OCI-LY7 (cell line): ENCODE measurements at places on chromosomes 4 and X. TPM values are rescaled to one million over a fixed set of nuclear protein-coding genes. Genes with fewer than 3 reads are reported as not detected.

DNA sequence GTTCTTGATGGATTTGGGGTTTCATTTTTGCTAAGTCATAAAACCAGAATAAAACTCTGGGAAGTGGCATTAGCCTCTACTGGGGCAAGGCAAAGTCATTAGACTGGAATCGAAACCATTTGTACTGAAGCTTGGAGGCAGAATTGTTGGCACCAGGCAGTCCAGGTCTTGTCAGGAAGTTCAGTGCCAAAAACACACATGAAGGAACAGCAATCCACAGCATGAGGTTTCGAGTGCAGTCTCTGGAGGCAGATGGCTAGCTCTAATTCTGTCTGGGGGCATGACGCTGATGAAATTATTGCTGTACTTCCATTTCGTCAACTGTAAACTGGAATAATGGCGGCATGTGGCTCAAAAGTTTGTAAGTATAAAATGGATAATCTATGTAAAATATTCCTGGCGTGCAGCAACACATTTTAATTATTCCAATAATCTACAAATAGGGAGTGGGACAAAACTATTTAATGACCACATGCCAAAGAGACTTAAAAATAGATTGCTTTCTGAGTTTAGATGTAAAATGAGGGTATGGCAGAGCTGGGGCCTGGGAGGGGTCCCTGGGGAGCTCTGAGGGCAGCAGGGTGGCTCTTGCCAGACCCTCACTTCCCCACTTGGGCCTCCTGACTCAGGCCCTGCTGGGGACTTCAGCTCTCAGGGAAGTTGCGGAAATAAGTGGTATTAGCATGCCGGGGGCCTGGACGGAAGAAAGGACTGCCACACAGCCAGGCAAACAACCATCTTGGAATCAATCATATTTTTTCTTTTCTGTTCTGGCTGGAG is 18.8 kb upstream of the CENPU start:
- no peak for DNase-seq

GRCh38 chrX:153338836-153339235 is 4.9 kb downstream of the ZNF275 start:
- no peak for DNase-seq

DNA sequence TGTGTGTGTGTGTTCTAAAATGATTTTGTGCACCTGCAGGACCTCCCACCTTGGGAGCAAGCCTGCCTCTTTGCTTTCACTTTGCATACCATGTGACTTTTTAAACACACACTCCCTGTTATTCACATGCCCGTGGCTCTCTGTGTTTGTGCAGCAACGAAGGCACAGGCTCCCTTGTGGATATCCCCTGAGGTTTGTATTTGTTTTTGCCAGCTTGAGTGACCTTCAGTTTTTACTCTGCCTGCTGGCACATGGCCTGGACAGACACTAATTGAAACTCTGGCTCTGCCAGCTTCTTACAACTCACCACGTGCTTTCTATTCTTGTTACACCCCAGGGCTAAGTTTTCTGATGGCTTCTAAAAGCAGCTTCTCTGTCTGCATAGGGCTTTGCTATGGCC is 885.8 kb downstream of the SH3BGRL start:
- no peak for DNase-seq

Gene SPANXB1
- not detected in 2 replicates for total RNA-seq

DNA sequence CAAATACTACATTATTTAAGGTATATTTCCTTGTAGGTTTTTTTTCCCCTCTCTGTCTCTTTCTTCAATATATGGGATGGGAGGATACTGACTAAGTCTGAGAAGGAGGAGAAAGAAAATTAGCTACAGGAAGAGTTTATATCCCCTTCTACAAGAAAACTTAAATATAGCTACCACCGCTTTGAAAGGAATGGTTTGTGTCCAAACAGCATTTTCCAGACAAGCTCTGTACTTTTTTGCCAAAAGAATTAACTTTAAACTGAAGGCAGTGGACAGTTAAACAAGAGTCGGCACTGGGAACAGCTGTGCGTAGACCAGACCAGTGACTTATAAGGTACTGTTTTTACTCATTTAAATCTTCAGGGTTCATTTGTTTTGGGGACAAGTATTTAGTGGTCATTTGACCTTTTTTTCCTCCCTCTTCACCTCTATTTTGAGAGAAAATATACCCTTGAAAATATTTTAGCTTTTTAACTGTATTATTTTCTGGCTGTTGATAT is 303.7 kb downstream of the ARHGAP24 start:
- peak; percentile 48 for DNase-seq

DNA sequence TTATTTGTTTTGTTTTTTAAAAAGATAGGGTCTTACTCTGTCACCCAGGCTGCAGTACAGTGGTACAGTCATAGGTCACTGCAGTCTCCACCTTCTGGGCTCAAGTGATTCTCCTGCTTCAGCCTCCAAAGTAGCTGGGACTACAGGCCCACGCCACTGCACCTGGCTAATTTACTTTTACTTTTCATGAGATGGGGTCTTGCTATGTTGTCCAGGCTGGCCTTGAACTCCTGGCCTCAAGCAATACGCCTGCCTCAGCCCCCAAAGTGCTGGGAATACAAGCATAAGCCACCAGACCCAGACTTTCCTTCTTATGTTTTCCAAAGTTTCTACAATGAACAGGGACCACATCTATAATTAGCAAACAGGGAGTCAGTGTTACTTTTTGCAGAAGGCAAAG is 37.9 kb upstream of the MXD4 start:
- DNase-seq: no peak

DNA sequence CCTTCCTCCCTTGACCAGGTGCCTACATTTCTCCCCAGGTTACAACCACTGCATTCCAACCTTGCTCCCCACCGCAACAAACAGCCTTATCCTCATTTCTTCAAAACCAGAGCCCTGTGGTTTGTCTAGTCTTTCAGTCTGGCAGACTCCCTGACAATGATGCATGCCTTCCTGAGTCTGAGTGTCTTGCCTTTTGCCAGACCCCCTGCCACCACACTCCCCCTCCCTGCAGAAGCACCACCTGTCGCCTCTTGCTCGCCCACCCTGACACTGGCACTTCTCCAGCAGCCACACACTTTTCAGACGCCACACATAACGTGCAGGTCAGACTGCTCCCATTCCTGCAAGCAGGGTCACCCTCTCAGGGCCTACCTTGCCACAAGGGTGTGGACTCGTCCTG is 349.2 kb upstream of the NOCT start:
- DNase-seq: no peak

Gene ZFP42
- not detected in 2 replicates for total RNA-seq

GRCh38 chrX:75963774-75964173 is 178.7 kb upstream of the MAGEE2 start:
- no peak for DNase-seq

- no peak for DNase-seq
Observed at GRCh38 chrX:30981968-30982367, 89.9 kb downstream of the FTHL17 start.

- DNase-seq: no peak
Observed at GRCh38 chr4:114791976-114792375, 193.4 kb downstream of the UGT8 start.

Gene GNRHR
- not detected in 2 replicates for total RNA-seq

DNA sequence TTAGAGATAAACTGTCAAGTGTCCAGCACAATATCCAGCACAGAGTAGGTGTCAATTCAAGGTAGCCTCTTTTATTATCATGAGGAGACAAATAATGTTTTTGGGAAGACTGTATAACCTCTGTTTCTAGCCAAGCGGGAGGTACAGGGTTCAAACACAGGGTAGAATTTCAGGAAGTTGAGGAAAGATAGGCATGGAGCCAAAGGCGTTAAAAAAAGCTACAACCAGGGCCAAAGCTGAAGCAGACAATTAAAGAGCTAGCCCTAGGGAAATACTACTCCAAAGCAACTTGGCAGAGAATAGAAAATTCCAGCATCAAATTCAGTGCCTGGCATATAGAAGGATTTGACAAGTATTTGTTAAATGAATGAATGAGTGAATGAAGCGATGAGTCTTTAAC is 40.0 kb upstream of the CASK start:
- no peak for DNase-seq

Gene MED14
- 57.0 and 73.8 TPM in 2 replicates for total RNA-seq

DNA sequence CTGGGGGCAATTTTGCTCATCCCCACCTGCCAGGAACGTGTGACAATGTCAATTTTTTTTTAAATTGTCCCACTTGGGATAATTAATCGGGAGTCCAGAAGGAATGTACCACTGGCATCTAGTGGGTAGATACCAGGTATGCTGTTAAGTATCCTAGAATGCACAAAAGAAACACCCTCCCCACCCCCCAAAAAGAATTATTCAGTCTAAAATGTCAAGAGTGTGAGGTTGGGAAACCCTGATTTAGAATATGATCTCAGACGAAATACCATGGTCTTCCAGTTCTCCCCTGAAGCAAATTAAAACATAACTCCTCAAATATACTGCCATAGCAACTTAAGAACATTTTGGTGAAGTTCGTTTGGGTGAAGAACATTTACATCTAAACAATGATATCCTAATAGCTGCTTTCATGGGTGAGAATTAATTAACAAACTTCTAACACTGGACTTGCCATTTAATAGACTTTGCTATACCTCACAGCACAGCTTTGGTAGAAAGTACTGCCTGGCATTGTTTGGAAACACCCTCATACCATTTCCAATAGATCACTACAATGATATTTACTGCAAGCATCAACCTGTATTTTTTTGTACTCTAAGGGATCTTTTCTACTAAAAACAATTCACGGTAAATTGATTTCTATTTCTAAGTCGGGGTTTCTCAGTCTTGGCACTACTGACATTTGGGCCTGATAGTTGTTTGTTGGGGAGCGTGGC is 36.5 kb downstream of the SH3RF1 start:
- no peak for DNase-seq

Gene PPEF2
- total RNA-seq: 0.42 TPM in 1 of 2 replicates, not detected in the other

DNA sequence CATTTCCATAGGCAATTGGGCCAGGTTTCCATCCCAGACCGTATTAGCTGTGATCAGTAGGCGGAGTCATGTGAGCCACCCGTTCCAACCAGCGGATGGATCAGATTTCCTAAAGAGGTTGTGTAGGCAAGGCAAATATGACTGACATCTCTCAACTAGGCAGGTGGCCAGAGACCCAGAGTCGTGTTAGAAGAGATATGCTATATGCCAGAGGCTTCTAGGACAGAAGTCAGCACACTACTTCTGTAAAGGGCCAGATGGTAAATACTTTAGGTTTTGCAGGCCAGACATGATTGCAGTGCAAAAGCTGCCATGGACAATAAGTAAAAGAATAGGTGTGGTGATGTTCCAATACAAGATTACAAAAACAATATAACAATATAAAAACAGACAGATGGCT is 788.4 kb downstream of the RPA4 start:
- DNase-seq: no peak

GRCh38 chr4:10083331-10083771 is 33.2 kb downstream of the WDR1 start:
- no peak for DNase-seq

DNA sequence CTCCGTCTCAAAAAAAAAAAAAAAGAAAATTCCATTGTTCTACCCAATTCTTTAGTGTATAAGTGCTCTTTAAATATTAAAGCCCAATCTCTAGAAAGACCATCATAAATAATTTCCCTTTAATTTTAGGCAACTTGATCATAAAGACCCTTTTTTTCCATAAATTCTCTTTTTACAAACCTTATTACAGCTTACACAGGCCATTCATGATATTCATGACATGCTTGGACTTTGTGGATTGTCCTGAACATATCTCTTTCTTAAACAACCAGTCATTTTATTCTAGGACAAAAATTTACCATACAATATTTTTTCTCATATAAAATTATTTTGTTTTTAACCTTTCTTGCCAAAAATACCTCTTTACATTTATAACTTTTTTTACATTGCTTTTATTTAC is 30.5 kb downstream of the TLR8 start:
- DNase-seq: no peak

DNA sequence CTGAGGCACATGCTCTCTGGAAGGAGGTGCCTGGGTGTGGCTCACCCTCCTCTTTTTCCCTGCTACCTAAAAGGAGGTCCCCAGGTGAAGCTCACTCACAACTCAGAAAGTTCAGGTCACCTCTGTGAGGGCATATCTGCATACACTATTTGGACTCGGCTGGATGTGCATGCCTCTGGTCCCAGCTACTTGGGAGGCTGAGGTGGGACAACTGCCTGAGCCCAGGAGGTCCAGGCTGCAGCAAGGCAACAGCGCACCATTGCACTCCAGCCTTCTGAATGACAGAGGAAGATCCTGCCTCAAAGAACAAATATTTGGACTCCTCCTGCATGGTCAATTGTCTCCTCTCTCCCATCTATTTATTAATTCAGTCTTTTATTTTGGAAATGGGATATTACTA is 46.4 kb downstream of the CPLX1 start:
- no peak for DNase-seq

GRCh38 chr4:3364634-3365314 is 72.0 kb downstream of the RGS12 start:
- DNase-seq: no peak

Gene PCYT1B
- not detected in 2 replicates for total RNA-seq

DNA sequence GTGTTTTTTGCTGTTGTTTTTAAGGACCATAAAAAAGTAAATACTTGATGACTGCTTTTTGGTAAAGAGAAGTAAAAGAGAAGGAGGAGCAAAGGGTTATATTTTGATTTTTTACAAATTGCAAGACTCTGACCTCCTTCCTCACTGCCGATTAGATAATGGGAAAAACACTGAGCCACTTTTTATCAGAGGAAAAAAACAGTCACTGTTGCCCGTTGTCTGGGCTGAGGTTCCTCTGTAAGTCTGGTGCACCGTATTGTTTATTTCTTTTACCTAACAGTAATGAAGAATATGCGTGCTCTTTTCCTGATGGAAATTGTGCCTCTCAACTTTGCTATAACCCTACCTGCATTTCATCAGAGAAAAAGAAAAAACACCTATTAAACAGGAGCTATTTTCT is 178.7 kb upstream of the EMCN start:
- no peak for DNase-seq

DNA sequence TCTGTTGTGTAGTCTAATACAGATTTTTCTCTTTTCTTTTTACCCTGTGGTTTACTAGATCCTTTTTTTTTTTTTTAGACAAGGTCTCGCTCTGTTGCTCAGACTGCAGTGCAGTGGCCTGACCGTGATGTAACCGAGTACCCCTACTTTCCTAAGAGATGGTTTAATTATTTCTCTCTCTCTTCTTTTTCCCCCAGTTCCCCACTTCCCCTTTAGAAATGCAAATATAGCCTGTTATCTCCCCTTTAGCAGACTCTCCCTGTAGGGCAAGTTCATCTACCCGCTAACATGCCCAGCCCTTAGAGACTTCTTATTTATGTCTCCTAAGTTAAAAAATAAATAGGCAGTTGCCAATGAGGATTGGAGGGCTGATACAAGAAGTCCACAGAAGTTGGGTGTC is 4.5 kb downstream of the SNX25 start:
- peak; percentile 77 for DNase-seq

GRCh38 chr4:152462695-152463094 is 73.2 kb downstream of the FBXW7 start:
- DNase-seq: no peak

DNA sequence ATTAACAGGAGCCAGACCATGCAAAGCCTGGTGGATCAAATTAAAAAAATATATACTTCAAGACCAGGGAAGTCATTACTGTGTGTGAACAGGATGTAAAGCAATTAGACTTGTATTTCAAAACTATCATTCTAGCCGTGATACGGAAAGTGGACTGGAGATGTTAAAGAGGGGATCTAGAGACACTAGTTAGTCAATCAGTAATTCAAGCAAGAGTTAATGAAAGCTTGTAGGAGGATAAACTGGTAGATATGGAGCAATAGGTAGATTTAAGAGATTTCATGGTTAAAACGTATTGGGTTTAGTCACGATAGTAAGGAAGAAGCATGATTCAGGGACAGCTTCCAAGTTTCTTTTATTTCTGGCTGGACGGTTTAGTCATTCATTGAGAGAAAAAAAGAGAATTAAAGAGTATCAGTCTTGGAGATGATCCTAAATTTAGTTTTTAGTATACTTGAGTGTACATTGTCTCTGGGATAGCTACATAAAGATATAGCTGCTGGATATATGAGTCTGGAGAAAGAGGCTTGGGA is 3.9 kb downstream of the MAD2L1 start:
- DNase-seq: no peak

Gene MAGEA12
- not detected in 2 replicates for total RNA-seq

Gene SH3TC1
- total RNA-seq: 27.3 and 42.4 TPM in 2 replicates
